Naive thymus-derived CD8-positive, alpha-beta T cell (primary cell): ENCODE measurements at places on chromosomes 2 and 18.
A peak's percentile ranks its signal among the peaks of the same experiment; 100 is the strongest.

DNA sequence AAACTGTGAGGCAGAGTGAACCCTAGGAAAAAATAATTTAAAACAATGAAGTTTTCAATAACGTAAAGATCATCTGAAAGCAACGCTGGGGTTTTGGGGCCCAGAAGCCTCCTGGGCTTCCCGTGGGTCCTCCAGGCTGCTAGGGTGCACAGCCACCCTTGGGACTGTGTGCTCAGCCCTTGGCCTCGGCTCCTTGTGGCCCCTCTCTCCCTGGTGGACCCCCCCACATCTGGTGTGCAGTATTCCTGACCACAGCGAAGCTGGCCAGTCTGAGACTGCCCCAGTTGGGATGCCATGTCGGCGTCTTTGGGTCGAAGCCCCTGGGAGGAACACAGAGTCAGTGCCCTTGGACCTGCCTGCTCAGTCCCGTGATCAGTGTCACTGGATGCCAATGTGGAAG is 53.0 kb downstream of the ACKR3 start:
- no peaks in the 10 kb centered on the region for H3K36me3 ChIP-seq
- no peak overlapping the region for H3K27ac ChIP-seq
- H3K4me1 ChIP-seq = peaks cover 25% of the 10 kb centered on the region

DNA sequence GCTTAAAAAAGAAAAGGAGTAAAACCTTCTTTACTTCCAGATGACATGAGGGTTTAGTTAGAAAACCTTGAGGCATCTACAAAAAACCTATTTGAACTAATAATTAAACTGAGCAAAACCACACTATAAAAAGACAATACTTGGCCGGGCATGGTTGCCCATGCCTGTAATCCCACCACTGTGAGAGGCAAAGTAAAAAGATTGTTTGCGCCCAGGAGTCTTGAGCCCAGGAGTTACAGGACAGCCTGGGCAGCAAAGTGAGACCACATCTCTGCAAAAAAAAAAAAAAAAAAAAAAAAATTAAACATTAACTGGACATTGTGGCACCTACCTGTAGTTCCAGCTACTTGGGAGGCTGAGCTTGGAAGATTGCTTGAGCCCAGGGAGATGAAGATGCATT is 502.8 kb upstream of the LRRTM4 start:
- H3K4me3 ChIP-seq = no peak overlapping the region
- H3K36me3 ChIP-seq = no peaks in the 10 kb centered on the region
- no peak for DNase-seq
- no peaks in the 10 kb centered on the region for H3K4me1 ChIP-seq
- no peak overlapping the region for H3K27ac ChIP-seq
- H3K27me3 ChIP-seq = no peaks in the 10 kb centered on the region

DNA sequence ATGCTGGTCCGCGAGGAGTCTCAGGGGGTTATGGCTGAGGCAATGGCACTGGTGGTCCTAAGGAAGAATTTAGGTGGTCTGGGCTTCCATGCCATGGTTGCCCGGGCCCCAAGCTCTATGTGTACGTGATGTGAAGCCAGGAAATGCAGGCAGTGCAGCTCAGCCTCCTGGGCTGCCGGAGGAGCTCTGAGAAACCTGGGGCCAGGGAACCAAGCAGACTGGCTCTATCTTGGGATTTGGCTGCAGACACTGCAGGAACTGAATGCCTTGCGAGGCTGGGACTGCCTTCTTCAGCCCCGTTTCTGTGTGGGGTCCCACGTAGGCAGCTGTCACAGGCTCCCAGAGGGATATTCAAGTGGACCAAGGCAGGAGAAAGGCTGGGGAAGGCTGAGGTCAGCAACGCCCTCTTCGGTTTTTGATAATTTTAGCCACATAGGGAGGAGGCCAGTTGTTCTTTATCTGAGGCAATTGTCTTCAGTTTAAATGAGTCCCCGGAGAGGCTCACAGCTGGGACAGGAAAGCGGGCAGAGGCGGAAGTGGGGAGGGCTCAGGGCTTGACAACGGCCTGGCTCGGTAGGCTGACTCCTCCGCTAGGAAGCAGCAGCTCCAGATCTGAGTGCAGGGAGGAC is 77.7 kb downstream of the RHOB start:
- H3K27ac ChIP-seq = no peak overlapping the region
- H3K27me3 ChIP-seq = no peaks in the 10 kb centered on the region
- H3K36me3 ChIP-seq = no peaks in the 10 kb centered on the region
- peak overlapping the region; percentile 35 for H3K4me3 ChIP-seq
- DNase-seq = no peak

DNA sequence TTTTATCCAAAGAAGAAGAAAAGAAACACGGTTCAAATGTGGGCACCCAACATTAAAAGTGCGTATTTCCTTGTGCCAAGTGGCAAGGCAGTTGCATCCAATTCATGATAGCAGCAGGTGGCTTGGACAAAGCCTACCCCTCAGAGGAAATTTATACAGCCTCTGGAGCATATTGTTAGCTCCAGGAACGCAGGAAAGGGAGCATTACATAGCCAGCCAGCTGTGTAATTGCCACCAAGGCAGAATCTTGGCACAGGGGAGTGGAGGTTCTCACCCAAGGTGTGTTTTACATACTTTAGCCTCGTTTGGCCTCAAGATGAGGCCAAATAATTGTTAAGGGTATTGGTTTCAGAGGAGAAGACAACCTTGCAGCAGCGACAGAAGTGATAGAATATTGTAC is 526.9 kb downstream of the TMEM182 start:
- H3K36me3 ChIP-seq = no peaks in the 10 kb centered on the region
- DNase-seq = no peak
- H3K27me3 ChIP-seq = peaks cover 8% of the 10 kb centered on the region
- H3K4me1 ChIP-seq = no peaks in the 10 kb centered on the region
- H3K27ac ChIP-seq = no peak overlapping the region

DNA sequence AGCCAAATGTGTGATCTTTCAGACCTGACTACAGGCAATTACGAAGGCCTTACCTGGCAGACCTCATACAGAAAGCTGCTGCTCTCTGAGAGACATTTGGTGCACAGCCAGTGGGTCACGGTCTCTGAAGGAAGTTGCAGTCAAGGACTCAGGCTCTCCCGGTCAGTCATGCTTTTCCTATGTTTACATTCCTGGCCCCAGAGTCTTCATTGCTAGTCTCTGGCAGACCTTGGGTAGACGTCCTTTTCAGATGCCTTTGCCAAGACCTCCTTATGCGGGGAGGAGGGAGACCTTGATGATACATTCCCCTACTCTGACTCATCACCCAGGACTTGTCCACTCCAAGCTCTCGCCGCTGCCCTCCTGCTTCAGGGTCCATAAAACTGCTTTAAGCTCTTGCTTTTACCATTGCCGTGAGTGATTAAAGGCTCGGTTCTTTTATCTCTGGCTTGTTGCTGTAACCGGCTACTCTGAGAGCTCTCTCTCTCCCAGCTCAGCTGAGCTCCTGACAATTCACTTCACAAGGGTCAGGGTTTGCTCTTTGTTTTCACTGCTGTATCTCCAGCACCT is 62.0 kb upstream of the SLC35F5 start:
- no peaks in the 10 kb centered on the region for H3K27me3 ChIP-seq
- H3K27ac ChIP-seq = no peak overlapping the region
- no peak overlapping the region for H3K4me3 ChIP-seq
- H3K4me1 ChIP-seq = peaks cover 3% of the 10 kb centered on the region

DNA sequence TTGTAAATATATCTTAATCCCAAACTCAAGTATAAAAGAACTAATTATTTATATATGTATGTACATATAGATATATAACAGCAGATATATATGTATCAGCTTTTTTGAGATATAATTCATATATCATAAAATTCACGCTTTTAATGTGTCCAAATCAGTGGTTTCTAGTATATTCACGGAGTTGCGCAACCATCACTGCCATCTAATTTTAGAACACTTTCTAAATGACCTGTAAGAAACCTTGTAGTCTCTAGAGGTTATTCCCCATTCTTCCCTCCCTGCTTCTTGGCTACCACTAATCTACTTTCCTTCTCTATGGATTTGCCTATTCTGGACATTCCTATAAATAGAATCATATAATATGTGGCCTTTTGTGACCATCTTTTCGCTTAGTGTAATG is 163.5 kb upstream of the TCF4 start:
- H3K27me3 ChIP-seq = no peaks in the 10 kb centered on the region
- no peak for DNase-seq

DNA sequence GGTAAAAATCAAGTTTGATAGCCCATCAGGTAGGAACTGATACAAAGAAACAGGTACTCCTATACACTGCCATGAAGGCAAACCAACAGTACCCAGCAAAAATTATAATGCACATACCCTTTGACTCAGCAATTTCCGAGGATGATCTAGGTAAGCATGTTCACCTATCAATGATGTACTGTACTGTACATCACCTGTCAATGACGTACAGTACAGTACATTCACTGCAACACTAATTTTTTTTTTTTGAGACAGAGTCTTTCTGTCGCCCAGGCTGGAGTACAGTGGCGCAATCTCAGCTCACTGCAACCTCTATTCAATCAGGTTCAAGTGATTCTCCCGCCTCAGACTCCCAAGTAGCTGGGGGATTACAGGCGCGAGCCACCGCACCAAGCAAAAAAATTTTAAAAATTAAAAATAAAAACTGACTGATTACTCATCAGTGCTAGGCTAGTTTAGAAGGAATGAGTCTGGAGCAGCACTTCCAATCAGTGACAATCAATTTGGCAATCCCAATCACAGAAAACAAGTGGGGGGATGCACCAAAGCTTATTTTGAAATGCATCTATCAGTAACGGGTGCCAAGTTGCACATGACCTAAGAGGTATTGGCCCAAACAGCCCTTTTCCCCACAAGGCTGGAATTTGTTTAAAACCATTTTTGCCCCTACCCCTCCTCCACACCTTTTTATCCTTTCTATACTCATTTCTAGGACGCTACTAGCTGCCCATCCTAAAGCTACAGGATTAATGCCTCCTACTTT is 8.2 kb downstream of the SRSF7 start:
- DNase-seq = no peak
- peaks cover 43% of the 10 kb centered on the region for H3K36me3 ChIP-seq
- peaks cover 23% of the 10 kb centered on the region for H3K4me1 ChIP-seq

- no peak overlapping the region for H3K4me3 ChIP-seq
- H3K36me3 ChIP-seq = no peaks in the 10 kb centered on the region
- DNase-seq = no peak
- peaks cover 6% of the 10 kb centered on the region for H3K4me1 ChIP-seq
Observed at GRCh38 chr2:217740178-217740577, 262.6 kb downstream of the TNS1 start.

DNA sequence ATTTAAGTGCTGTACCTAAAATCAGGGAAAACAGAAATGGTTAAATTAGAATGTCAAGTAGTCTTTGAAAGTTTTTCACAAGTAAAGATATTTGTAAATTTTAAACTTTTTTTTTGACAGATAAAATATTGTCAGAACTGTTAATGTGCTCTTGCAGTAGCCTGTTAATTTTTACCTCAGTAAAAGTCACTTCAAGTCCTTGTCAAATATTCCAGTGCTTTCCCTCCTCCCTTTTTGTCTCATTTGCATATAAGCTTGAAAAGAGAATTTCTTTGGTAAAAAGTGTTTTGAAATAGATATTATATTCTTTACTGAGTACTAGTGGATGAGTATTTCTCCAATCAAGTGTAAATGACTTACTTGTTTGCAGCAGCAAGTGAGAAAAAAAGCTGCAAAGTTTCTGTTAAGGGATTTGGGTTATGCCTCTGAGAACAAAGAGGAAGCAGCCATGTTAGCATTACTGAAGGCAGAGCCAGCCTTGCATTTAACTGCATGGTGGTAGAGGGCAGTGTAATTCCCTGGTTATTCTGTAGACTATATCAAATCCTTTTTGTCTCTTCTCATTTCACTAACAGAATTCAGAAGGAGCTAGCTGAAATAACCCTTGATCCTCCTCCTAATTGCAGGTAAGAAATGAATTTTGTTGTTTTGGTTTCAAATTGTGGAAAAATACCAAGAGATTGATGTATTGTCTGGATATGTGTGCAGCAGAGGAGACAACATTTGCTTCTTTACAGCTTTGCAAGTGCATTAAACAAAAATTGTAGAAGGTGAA is 3.2 kb downstream of the UBE2E3 start:
- H3K27me3 ChIP-seq = no peaks in the 10 kb centered on the region
- peaks cover 52% of the 10 kb centered on the region for H3K4me1 ChIP-seq
- no peak overlapping the region for H3K4me3 ChIP-seq
- H3K36me3 ChIP-seq = peaks cover 3% of the 10 kb centered on the region

- H3K4me3 ChIP-seq = no peak overlapping the region
- H3K36me3 ChIP-seq = peaks cover 15% of the 10 kb centered on the region
- H3K4me1 ChIP-seq = no peaks in the 10 kb centered on the region
- H3K27ac ChIP-seq = no peak overlapping the region
Observed at GRCh38 chr18:74748809-74749208, 151.1 kb downstream of the ZNF407 start.

DNA sequence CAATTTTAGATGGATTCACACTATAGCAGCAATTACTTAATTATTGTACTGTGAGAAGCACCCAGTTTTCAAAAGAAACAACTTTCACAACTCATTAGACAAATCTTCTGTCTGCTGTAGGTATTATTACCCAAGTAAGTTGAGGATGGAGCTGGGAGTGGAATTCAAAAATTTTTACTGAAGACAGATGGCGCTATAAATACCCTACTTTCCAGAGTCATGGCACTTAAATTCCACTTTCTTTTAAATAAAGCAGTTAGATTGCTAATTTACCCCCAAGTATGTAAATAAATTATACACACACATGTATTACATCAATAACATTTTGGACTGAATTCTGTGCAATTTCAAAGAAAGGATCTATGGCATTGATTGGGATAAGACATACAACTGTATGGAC is 166.8 kb downstream of the FTCDNL1 start:
- no peaks in the 10 kb centered on the region for H3K36me3 ChIP-seq
- H3K27me3 ChIP-seq = peaks cover 7% of the 10 kb centered on the region
- DNase-seq = no peak
- H3K27ac ChIP-seq = no peak overlapping the region

DNA sequence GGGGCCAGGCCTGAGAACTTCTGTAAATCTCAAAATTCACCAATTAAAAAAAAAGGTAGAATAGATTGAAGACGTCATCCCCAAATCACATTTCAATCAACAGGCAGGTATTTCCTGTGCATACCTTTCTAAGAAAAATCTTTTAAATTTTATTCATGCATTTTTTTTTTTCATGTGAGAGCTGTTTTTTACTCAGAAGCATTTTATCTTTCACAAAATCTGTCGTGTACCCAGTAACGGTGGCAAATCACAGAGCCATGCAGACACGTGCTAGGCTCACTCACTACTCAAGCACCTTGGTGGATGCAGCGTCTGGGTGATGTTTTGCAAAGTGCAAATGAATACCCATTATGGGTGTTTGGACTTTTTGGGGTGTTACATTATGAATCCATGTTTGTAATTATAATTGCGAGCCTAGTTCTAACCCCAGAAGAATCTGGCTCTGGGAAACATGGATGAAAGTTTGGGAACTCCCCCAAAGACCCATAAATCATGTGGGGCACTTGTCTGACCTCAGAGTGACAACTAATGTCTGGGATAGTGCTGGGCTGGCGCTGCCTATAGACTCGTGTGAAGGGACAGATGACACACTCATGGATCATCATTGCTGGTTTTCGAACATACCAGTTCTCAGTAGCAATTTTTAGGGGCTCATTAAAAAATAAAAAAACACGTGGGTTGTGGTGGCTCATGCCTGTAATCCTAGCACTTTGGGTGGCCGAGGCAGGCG is 335.2 kb downstream of the LPIN1 start:
- no peaks in the 10 kb centered on the region for H3K36me3 ChIP-seq
- peak overlapping the region; percentile 73 for H3K27ac ChIP-seq
- no peak overlapping the region for H3K4me3 ChIP-seq
- peak; percentile 28 for DNase-seq

GRCh38 chr2:222976521-222977061 is 75.4 kb upstream of the KCNE4 start:
- peaks cover 4% of the 10 kb centered on the region for H3K27me3 ChIP-seq
- H3K4me1 ChIP-seq = no peaks in the 10 kb centered on the region
- H3K36me3 ChIP-seq = no peaks in the 10 kb centered on the region

- no peak overlapping the region for H3K4me3 ChIP-seq
- H3K27ac ChIP-seq = no peak overlapping the region
- peaks cover 19% of the 10 kb centered on the region for H3K36me3 ChIP-seq
- DNase-seq = no peak
- no peaks in the 10 kb centered on the region for H3K27me3 ChIP-seq
Observed at GRCh38 chr2:109089602-109090300, 39.3 kb upstream of the SH3RF3 start.
